ENCODE measurements at places on chromosomes 3 and 15. TPM values are rescaled to one million over a fixed set of nuclear protein-coding genes. Genes with fewer than 3 reads are reported as not detected.

GRCh38 chr3:119944091-119944490, 150.2 kb downstream of the GSK3B start:
- no peak for DNase-seq

GRCh38 chr3:101229681-101230080, 90.7 kb downstream of the IMPG2 start:
- no peak for DNase-seq

GRCh38 chr3:87488765-87489164, 212.4 kb upstream of the POU1F1 start:
- DNase-seq = no peak

- DNase-seq = peak; percentile 16
Observed at GRCh38 chr3:123365450-123366143, 83.3 kb downstream of the ADCY5 start.

DNA sequence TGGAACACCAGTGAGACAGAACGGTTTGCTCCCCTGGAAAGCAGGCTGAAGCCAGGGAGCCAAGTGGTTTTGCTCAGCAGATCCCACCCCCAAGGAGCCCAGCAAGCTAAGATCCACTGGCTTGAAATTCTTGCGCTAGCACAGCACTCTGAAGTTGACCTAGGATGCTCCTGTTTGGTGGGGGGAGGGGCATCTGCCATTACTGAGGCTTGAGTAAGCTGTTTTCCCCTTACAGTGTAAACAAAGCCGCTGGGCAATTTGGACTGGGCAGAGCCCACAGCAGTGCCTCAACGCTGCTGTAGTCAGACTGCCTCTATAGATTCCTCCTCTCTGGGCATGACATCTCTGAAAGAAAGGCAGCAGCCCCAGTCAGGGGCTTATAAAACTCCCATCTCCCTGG, 241.4 kb downstream of the GABRB3 start:
- DNase-seq = no peak

Gene GOLGA6L10
- total RNA-seq = 2.3 TPM

Gene TMEM39A
- 46.8 TPM for total RNA-seq

Gene CAMKV
- not detected for total RNA-seq

Gene PEX11A
- 12.8 TPM for total RNA-seq

Gene PTPN23
- total RNA-seq = 36.9 TPM
